Mesothelial cell of epicardium (in vitro differentiated cells): ENCODE measurements at places on chromosomes 6 and 20.

GRCh38 chr20:63648895-63649589 is 4.2 kb downstream of the STMN3 start:
- H3K4me1 ChIP-seq = peaks cover 11% of the 10 kb centered on the region
- H3K4me3 ChIP-seq = no peak overlapping the region
- H3K27me3 ChIP-seq = no peaks in the 10 kb centered on the region
- H3K27ac ChIP-seq = no peak overlapping the region
- no peak for DNase-seq
- no peaks in the 10 kb centered on the region for H3K36me3 ChIP-seq

DNA sequence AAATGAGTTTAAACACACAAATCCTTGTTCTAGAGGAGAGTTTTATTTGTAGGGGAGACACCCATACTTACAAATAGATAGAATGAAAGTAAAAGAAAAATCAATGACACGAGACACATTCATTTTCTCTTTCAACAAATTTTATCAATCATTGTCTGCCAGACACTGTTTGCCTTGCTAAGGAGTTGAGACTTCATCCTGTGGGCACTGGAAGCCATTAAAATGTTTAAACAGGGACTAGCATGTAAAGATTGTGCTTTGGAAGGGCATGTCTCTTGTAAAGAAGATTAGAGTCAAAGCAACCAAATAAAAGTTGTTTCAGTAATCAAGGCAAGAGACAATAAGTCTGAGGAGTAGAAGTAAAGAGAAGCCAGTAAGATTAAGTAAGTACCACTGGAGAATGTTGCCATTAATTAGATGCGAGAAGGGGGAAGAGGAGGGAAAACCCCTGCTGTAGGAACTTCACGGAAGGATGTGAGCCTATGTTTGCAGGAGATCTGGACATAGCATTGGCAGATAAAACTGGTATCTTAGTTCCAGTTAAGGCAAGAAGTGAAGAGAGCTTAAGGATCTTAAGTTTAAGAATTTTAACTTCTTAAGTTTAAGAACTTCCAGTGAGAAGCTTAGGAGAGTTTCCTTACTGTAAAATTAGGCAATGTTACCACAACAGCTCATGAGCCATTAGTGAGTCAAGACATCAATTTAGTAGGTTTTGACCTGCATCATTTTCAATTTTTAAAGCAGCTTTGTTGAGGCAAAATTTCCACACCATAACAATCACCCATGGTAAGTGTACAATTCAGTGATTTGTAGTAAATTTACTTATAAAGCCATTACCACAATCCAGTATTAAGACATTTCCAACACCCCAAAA is 117.0 kb upstream of the UST start:
- no peak for DNase-seq
- no peak overlapping the region for H3K4me3 ChIP-seq
- H3K36me3 ChIP-seq = no peaks in the 10 kb centered on the region
- H3K27ac ChIP-seq = no peak overlapping the region
- H3K4me1 ChIP-seq = peaks cover 11% of the 10 kb centered on the region
- no peaks in the 10 kb centered on the region for H3K27me3 ChIP-seq

DNA sequence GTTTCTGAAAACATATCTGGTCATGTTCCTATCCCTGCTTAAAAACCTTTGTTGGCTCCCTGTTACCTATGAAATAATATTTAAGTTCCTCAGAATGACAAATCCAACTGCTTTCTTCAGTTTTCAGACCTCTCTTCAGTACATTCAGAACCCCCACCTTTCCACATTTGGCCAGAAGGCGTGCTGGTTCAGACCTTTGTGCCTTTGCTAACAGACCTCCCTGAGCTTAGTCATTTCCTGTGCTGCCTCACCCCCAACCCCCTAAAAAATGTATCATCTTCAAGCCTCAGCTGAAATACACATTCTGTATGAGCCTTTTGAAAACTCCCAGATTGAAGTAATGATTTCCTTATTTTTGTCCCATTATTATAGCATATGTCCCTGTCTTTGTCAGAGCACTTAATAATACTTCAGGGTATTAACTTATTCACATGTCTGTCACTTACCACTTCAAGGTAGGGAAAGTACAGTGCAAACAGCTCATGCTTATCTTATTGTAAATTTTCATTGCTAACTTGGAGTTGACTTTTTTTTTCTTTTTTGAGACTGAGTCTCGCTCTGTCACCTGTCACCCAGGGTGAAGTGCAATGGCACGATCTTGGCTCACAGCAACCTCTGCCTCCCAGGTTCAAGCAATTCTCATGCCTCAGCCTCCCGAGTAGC is 19.7 kb downstream of the FAM217A start:
- H3K27ac ChIP-seq = no peak overlapping the region
- peaks cover 2% of the 10 kb centered on the region for H3K4me1 ChIP-seq
- no peaks in the 10 kb centered on the region for H3K27me3 ChIP-seq
- no peak for DNase-seq
- H3K36me3 ChIP-seq = peaks cover 32% of the 10 kb centered on the region

DNA sequence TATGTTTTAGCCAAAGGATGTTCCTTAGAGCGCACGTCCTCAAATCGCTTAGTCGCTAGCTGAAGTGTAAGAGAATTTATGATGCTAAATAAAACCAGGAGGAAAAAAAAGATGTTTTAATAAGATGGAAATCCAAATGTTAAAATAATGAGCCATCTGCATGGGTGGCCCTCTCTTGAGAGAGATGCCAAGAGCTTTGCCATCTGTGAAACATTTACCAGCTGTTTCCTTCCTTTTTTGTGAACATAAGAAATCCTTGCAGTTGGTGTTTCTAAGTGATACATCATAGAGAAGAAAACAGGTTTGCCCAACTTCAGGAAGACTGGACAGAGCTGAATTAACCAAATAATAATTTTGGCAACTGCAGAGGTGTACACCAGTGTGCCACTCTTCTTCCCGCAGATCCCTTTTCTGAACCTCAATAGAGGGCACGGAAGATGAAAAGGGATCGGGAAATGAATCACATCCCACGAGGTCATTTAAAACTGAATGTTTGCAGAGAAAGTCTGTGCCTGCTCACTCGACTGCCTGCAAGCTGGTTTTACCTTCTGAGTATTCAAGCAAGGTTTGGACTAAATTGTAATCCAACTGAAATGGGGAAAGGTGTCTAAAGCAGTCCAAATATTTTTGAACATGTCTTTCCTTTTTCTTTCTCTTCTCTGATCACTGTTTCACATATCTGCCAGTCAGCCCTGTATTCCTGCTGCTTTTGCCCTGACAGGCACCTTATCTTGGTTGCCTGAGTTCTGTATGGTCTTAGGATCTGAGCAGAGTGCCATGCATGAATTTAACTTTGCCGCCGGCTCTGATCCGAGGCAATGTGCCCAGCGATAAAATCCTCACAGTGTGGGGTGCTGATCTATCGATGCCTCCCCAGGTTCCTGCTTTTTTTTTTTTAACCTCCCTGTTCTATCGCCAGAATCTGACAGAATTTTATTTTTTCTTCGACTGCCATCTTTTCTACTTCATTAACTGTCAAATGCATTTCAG is 35.5 kb upstream of the TSHZ2 start:
- no peak for DNase-seq
- H3K27ac ChIP-seq = no peak overlapping the region
- no peak overlapping the region for H3K4me3 ChIP-seq
- peaks cover 18% of the 10 kb centered on the region for H3K27me3 ChIP-seq
- peaks cover 1% of the 10 kb centered on the region for H3K36me3 ChIP-seq

- no peaks in the 10 kb centered on the region for H3K27me3 ChIP-seq
- peaks cover 16% of the 10 kb centered on the region for H3K4me1 ChIP-seq
- peak overlapping the region; percentile 95 for H3K27ac ChIP-seq
- peak; percentile 51 for DNase-seq
- H3K36me3 ChIP-seq = peaks cover 5% of the 10 kb centered on the region
These were observed 58.5 kb upstream of the PRSS16 start for GRCh38 chr6:27188885-27189418.

GRCh38 chr20:3111507-3111906 is 27.0 kb upstream of the AVP start:
- H3K27ac ChIP-seq = no peak overlapping the region
- H3K4me1 ChIP-seq = peaks cover 2% of the 10 kb centered on the region
- H3K27me3 ChIP-seq = no peaks in the 10 kb centered on the region
- peaks cover 15% of the 10 kb centered on the region for H3K36me3 ChIP-seq

DNA sequence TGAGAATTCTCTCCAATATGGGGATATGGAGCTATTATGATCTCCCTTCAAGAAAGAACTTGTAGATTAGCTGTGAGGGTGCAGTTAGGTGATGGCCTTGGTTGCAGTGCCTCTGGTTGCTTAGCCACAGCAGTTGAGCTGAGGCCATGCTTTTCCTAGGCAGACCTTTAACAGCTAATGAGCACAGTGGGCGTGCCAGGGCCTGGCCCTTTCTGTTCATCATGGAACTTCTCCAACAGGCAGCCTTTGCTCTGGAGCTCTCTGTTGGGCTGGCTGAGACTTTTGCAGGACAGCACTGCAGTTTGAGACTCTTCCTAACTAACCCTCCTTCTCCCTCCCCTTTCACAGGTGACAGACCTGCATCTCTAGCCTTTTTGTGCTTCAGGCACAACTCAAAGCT is 39.7 kb upstream of the TMEM170B start:
- H3K27ac ChIP-seq = no peak overlapping the region
- peaks cover 27% of the 10 kb centered on the region for H3K4me1 ChIP-seq
- H3K36me3 ChIP-seq = no peaks in the 10 kb centered on the region
- H3K4me3 ChIP-seq = no peak overlapping the region
- H3K27me3 ChIP-seq = no peaks in the 10 kb centered on the region
- no peak for DNase-seq

DNA sequence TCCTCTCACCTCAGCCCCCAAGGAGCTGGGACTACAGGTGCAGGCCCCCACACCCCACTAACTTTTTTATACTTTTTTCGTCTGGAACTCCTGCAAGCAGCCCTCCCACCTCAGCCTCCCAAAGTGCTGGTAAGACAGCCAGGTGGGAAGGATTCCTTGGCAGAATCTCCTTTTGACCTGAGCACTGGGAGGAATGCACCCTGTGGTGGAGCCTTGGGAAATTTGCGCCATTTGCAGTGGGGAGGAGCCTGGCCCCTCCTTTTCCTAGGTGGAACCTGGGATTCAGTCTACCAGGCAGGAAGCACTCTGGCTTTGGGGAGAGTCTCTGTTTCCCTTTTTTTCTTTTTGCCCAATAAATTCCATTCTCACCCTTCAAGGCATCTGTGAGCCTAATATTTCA is 2.3 kb upstream of the RNGTT start:
- no peak overlapping the region for H3K27ac ChIP-seq
- peaks cover 27% of the 10 kb centered on the region for H3K4me1 ChIP-seq
- H3K27me3 ChIP-seq = no peaks in the 10 kb centered on the region
- peak overlapping the region; percentile 99 for H3K4me3 ChIP-seq
- peaks cover 9% of the 10 kb centered on the region for H3K36me3 ChIP-seq
- DNase-seq = no peak

GRCh38 chr6:4460586-4461475 is 315.4 kb upstream of the CDYL start:
- no peak overlapping the region for H3K4me3 ChIP-seq
- no peaks in the 10 kb centered on the region for H3K36me3 ChIP-seq
- peak overlapping the region; percentile 62 for H3K27ac ChIP-seq
- no peak for DNase-seq
- H3K4me1 ChIP-seq = peaks cover 31% of the 10 kb centered on the region

DNA sequence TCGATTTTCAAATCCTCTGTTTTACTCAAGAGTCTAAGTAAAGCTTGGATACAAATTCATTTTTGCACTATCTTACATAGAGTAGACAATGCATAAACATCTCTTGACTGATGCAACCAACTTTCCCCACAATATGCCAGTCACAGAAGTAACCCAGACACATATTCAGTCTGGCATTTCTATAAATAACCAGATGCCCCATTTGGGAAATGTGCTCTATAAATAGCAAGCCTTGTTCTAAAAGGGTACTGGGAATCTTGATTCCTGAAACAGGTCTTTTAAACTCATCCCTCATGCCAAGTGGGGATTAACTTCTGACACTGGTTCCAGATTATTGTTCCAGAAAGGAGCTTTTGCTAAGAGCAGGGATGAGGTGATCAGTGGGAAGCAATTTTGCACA is 411.7 kb downstream of the EPM2A start:
- H3K4me1 ChIP-seq = no peaks in the 10 kb centered on the region
- DNase-seq = no peak
- H3K36me3 ChIP-seq = no peaks in the 10 kb centered on the region
- no peak overlapping the region for H3K4me3 ChIP-seq
- H3K27ac ChIP-seq = no peak overlapping the region
- H3K27me3 ChIP-seq = peaks cover 3% of the 10 kb centered on the region

- H3K4me3 ChIP-seq = no peak overlapping the region
- no peak for DNase-seq
- no peak overlapping the region for H3K27ac ChIP-seq
- no peaks in the 10 kb centered on the region for H3K36me3 ChIP-seq
These were observed 463.9 kb upstream of the JARID2 start for GRCh38 chr6:14781772-14782525.

GRCh38 chr6:107714104-107714503 is 110.0 kb downstream of the SCML4 start:
- peaks cover 15% of the 10 kb centered on the region for H3K4me1 ChIP-seq
- no peak overlapping the region for H3K4me3 ChIP-seq
- no peak overlapping the region for H3K27ac ChIP-seq
- H3K27me3 ChIP-seq = peaks cover 31% of the 10 kb centered on the region
- DNase-seq = no peak

- DNase-seq = no peak
- peaks cover 18% of the 10 kb centered on the region for H3K27me3 ChIP-seq
- H3K4me3 ChIP-seq = peak overlapping the region; percentile 78
- H3K36me3 ChIP-seq = peaks cover 24% of the 10 kb centered on the region
These were observed 717 bp downstream of the CSNK2A1 start for GRCh38 chr20:542777-543368.

DNA sequence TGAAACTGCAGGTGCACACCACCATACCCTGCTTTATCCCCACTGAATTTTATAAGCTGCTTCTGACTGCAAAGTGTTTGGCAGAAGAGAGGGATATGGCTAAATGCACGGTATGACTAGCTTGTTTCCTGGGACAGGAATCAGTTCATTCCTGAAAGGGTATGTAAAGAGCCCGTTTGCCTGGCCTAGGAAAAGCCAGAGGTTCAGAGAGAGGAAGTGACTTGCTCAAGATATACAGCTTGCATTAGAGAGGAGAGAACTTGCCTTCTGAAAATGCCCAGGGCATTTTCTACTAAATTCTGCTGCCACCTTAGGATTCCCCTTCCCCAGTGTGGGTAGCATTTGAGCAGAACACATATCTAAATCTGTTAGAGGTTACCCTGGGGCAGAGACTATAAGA is 683 bp upstream of the GCNT2 start:
- no peaks in the 10 kb centered on the region for H3K27me3 ChIP-seq
- H3K4me1 ChIP-seq = peaks cover 52% of the 10 kb centered on the region
- no peak overlapping the region for H3K4me3 ChIP-seq
- no peak for DNase-seq
- H3K36me3 ChIP-seq = no peaks in the 10 kb centered on the region

DNA sequence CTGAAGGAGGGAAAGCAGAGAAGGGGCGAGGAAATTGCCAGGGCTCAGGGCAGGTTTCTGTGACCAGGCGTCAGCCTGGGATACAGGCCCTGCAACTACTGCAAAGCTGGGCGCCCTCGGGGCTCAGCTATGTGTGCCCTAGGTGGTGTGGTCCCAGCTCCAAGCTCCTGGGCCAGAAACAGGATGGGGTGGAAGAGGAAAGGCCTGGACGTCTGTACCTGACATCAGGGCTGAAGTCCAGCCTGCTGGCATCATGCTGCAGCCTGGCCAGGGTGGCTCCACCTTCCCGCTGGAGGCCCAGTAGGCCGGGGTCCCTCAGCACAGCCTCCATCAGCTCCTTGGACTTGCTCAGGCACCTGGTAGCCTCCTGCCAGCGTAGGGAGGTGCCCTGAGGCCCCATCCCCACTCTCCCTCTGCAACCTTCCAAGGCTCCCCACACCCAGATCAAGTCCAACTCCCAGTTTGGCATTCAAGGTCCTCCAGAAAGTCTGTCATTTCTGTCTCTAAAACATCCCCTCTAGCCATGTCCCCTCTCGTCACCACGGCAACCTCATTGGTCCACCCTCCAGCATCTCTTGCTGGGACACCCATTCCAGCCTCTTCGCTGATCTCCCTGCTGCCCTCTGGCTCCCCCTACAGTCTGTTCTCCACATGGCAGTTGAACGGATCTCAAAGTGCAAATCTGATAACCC is 38.2 kb downstream of the KIAA1755 start:
- H3K36me3 ChIP-seq = no peaks in the 10 kb centered on the region
- peaks cover 13% of the 10 kb centered on the region for H3K4me1 ChIP-seq
- no peaks in the 10 kb centered on the region for H3K27me3 ChIP-seq
- no peak for DNase-seq
